ENCODE measurements at places on chromosomes 7 and 10. TPM values are rescaled to one million over a fixed set of nuclear protein-coding genes. Genes with fewer than 3 reads are reported as not detected.

The WDFY4 gene
- total RNA-seq, result 0.67 TPM

The CC2D2B gene
- not detected for total RNA-seq

The WNT16 gene
- not detected for total RNA-seq

The PRTFDC1 gene
- total RNA-seq, result 0.30 TPM

DNA sequence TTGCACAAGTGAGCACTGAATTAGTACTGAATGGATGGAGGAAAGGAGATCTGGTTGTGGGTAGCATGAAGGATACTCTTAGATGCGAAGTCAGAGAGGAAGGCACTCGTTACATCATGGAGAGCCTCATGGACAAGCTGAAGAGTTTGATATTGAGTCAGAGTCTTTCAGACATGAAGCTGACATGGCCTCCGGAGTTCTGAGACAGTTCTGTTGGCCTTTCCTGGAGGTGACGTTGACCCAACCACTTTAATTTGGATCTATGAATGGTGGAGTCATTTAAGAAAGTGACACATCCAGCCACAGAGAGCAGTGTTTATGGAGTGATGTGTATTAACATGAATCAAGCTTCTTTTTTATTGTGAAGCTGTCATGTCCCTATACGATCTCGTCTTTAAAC lies 286.3 kb upstream of the CDC14C start:
- peak; percentile 31 for DNase-seq

Measured in HT1080 (cell line).